ENCODE measurements at places on chromosomes 11 and 22. TPM values are rescaled to one million over a fixed set of nuclear protein-coding genes. Genes with fewer than 3 reads are reported as not detected.
A peak's percentile ranks its signal among the peaks of the same experiment; 100 is the strongest.

TREH gene
- total RNA-seq = not detected

DSCAML1 gene
- 0.30 TPM for total RNA-seq

BATF2 gene
- not detected for total RNA-seq

MRGPRG gene
- not detected for total RNA-seq

CHRDL2 gene
- total RNA-seq = not detected

CRACR2B gene
- 0.32 TPM for total RNA-seq

RAG2 gene
- not detected for total RNA-seq

DNA sequence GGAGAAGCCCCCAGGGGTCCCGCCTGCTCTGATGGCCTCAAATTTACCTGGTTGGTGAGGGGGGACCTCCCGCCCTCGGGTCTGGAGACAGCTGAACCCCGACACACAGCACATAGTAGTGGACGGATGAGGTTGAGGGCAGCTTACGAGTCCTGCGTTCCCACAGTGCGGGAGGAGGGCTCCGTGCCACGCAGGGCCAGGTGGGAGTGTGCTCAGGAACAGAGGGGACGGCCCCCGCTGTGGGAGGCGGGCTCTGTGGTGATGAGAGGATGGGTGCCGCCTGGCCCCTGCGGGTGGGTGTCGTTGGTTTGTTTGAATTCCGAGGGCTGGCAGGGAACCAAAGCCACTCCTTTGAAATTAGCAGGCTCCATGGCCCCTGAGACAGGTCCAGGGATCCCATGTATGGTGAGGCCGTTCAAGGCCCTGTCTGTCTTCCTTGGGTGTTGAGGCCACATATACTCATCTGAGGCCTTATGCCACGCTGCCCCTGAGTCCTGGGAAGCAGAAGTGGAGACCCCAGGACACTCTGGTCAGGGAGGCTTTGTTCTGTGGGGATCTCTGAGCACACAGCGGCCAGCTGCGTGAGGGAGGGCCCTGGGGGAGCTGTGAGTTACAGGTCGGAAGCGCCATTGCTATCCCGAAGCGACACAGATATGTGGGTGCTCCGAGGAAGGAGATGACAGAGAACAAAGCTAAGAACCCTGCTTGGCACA is 21.9 kb downstream of the NADSYN1 start:
- DNase-seq = no peak

DNA sequence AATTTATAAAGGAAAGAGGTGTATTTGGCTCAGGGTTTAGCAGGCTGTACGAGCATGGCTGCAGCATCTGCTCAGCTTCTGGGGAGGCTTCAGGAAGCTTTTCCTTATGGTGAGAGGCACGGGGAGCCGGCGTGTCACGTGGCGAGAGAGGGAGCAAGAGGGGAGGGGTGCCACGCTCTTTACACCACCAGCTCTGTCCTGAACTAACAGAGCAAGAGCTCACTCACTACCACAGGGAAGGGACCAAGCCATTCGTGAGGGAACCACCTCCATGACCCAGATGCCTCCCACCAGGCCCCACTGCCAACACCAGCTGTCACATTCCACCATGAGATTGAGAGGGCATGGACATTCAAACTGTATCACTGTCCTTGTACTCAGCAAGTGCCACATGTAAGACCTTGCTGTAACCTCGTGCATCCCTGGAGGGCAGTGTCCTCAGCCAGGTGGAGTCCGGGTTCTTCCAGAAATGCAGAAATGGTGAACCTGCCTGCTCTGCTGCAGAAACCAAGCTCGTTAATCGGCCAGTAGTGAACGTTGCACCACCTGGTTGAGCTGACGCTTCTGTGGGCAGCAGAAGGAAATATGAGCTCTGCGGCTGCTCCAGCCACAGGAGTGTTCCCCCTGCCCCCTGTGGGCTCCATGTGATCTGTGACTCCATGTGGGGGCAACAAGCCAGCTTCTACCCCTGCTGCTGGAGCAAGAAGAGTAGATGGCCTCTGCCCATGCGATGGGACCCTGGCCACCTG is 368.6 kb downstream of the TBC1D22A start:
- DNase-seq = no peak

DNA sequence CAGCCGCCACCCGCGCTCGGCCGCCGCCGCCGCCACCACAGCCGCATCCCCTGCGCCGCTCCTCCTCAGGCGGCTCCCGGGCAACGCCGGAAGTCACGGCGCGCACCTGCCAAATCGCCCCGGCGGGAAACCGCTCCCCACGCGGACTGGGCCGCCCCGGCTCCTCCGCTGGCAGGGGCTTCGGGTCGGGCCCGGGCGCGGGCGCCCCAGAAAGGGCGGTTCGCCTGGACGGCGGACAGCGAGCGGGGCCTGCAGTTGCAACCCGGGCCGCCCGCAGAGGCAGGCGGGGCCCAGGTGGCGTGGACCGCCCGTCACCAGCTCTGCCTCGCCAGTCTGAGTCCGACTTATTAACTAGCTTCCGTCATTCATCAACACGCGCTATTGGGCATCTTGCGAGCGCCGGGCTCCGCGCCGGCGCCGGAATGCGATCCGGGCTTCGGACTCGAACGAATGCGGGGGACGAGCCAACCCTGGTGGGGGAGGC is at the start of gene HIRA:
Gene HIRA (minus strand): TSS at position 85 of the 484 bp plus-strand sequence. CDS start 257 bp downstream, outside the sequence.
- peak; percentile 81 for DNase-seq

DNA sequence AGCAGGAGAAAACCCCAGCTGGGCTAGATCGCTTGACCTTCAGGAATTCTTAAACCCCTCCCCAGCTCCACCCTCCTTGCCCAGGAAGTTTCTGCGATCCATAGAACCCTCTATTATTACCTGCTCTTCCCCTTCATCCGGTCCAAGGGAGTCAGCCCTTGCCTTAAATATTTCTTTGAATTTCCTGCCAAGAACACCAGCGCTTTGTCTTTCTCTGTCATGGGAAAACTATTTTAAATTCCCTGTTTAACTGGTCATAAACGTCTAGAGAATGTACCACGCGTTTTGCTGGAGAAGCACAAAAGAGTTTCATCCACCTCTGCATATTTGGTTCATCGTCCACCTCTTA is 496 bp upstream of the TRAF6 start:
- no peak for DNase-seq

DNA sequence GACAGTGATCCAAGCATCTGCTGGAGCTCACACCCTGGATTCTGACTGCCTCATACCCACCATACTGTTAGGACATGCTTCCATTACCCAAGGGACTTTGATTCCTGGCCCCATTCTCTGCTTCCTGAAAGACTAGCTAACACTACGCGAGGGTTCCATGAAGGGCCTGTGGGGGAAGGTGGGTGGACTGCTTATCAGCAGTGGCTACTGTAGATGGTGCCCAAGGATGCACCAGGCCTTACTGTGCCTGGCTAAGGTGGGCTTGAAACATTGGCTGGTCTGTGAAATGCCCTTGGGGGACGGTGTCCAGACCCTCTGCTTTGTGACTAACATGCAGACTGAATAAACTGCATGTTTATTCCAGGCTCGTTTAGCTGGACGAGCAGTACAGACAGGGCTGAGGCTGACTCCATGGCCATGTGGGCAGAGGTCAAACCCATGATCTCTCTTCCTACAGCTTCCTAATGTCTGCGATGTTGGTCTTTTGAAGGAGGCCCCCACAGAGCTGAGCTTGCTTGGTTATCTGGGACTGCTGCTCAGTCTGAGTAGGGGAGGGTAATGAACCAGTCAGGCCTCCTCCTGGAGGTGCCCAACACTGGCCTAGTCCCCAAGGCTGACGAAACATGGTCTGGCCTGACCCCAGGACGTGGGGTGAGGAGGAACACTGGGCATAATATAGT is 48.3 kb upstream of the PHOX2A start:
- no peak for DNase-seq

DNA sequence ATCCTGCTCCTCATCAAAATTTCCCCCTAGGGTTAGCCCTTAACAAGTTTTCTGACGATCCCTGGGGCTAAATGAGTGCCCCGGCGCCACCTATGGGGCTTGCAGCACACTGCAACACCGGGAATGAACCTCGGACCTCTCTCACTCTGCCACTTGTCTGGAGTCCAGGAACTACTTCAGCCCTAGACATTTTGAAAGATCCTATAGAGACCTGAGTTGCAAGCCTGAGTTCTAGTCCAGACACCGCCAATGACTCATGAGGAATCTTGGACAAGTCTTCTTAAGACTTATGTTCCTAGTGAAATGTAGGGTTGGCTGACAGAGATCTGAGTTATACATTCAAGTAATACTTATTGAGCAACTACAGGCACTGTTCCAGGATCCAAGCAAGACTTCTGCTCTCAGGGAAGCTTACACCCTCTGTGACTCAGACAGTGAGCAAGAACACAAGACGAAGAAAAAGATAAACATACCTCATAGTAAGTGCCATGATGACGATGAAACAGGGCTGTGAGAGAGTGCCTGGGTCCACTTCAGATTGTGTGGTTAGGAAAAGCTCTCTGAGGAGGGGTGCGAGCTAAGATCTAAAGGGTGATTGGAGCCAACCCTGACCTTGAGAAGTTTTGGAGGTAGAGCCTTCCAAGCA is 10.2 kb upstream of the STK33 start:
- peak; percentile 56 for DNase-seq

- no peak for DNase-seq
These were observed 3.5 kb upstream of the TCIRG1 start for GRCh38 chr11:68035266-68035876.

GRCh38 chr11:74443071-74443864 is 24.1 kb downstream of the KCNE3 start:
- DNase-seq = no peak

GRCh38 chr11:11163669-11164333 is 189.2 kb downstream of the CSNK2A3 start:
- no peak for DNase-seq

DNA sequence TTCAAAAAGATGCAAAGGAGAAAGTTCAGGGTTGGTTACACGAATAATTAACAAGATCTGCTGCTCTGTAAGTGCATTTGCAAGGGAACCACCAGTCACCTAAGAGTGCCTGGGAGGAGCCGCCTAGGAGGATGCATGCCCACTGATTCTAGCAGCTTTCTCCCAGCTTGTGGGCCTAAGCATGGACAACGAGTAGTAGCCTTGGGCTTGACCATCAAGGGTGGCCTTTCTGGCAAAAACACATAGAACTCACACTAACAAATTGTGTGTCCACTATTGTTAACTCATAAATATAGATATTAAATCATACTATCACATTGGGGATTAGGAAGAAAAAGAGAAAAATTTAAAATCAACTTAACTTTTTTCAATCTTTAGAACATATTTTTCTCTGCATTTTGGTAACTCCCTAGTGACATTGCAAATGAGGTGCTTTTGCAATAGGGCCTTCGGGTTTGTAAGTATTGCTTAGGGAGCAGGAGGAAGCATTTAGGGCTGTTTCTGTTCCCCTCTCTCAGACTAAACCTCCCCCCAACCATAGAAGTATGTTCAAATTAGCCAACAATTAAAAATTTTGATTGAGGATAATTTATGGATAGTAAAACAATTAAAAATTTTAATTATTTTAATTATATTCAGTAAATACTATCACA is 57.3 kb upstream of the CEP295 start:
- DNase-seq = no peak

- peak; percentile 20 for DNase-seq
These were observed 777 bp downstream of the LTO1 start for GRCh38 chr11:69674267-69674885.

DNA sequence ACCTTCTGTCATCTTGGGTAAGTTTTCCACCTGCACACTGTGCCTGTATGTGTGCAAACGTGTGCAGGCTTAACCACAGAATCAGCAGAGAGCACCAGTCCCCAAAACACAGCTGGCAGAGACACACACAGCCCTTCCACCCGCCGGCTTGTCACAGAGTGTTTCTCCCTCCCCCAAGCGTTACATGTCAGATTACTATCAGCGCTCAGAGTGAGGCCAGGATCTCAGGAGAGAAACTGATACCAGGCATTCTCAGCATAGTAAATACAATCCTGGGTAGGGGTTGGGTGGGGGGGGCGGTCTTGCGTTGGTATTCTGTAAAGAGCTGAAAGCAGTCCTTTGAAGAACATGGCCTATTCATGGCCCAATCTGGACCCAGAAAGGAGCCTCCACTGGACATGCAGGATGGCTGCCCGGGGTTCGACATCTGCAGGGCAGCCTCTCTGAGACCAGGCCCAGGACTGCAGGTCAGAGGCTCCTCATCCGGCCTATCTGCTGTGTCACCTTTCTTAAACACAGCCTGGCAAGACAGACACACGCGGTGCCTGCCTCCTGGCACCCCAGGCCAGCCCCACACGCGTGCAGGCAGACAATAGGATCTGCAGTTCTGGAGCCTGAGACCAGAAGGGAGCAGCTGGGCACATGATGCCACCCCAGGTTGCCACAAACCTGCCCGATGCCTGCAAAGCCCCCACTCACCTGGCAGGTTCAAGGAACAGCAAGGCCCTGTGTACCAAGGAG is 1.7 kb downstream of the OSBPL5 start:
- no peak for DNase-seq

- DNase-seq = no peak
These were observed 388 bp downstream of the TMEM121B start for GRCh38 chr22:17120711-17121232.

GRCh38 chr11:3217818-3218482 is 663 bp downstream of the MRGPRG start:
- no peak for DNase-seq

DNA sequence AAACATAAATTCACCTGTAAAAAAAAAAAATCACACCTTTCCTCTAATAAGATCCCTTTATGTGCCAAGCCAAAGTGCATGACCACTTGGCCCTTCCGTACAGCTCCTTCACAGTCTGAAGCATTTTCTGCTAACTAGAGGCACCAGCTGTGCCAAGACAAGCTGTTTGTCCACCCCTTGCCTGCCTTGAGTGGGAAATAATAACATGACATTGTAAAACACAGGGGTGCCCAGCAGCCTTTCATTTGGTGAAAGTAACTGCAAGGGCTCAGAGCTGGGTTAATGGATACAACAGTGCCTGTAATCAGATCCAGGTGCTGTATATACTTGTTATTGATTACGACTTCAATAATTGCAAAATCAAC is 59.2 kb downstream of the DDIAS start:
- DNase-seq = no peak

GRCh38 chr11:28584992-28585391 is 476.8 kb downstream of the METTL15 start:
- DNase-seq = no peak

GRCh38 chr22:49734882-49735281 is 92.8 kb downstream of the BRD1 start:
- no peak for DNase-seq

DNA sequence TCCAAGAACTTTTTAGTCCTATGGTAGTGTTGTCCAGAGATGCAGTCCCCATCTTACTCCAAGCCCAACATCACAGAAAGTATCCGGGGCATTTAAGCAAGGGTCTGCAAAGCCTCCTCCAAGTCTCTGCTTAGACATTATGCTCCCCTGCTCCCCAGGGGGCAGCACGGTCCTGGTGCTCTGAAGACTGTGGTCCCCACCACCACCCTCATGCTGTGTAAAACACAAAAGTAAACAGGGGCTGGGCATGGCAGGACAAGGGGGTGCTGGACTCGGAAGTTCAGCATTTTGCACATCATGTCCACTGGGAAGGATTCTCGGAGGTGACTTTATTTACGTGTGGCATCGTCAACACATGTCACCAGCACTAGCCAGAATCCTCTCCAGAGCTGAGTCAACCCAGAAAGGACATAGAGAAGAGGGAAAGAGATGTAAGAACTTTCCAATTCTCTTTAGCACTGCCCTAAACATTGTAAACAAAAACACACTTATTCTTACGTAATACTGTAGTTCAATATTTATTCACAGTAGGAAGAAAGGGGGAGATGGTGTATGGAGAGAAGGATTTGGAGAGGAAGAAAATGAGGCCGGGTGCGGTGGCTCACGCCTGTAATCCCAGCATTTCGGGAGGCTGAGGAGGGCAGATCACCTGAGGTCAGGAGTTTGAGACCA is 37.7 kb downstream of the TCIRG1 start:
- DNase-seq = no peak

- no peak for DNase-seq
These were observed 89.0 kb downstream of the RELT start for GRCh38 chr11:73465023-73465675.

GRCh38 chr22:44544816-44545433 is 46.9 kb upstream of the RTL6 start:
- no peak for DNase-seq

Data from activated naive CD4-positive, alpha-beta T cell treated with anti-CD3 and anti-CD28 coated beads for 36 hours (primary cell).